ENCODE measurements at places on chromosomes 2 and 18. TPM values are rescaled to one million over a fixed set of nuclear protein-coding genes. Genes with fewer than 3 reads are reported as not detected.

The SERPINB11 gene
- 3.5 TPM for total RNA-seq

- DNase-seq: no peak
Measured at GRCh38 chr18:79871026-79871390, 73.3 kb downstream of the KCNG2 start.

GRCh38 chr2:188272121-188272520 is 19.6 kb upstream of the GULP1 start:
- DNase-seq: no peak

DNA sequence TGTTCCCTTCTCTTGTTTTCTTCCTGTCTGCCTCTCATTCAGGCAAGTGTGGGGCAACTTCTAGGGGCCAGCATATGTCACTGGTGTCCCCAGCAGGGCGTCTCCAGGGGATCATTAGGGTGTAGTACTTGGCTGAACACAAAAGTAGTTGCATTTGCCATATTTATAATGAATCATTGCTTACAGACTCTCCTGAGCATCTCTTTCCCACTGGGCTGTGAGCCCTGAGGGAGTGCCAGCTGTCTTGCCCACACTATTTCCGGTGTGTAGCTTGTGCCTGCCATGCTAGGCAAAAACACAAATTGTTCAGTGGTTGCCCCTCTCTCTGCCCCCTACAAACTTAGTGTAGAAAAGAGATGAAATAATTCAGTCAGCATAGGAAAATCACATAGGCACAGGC is 40.8 kb upstream of the SCLY start:
- no peak for DNase-seq

DNA sequence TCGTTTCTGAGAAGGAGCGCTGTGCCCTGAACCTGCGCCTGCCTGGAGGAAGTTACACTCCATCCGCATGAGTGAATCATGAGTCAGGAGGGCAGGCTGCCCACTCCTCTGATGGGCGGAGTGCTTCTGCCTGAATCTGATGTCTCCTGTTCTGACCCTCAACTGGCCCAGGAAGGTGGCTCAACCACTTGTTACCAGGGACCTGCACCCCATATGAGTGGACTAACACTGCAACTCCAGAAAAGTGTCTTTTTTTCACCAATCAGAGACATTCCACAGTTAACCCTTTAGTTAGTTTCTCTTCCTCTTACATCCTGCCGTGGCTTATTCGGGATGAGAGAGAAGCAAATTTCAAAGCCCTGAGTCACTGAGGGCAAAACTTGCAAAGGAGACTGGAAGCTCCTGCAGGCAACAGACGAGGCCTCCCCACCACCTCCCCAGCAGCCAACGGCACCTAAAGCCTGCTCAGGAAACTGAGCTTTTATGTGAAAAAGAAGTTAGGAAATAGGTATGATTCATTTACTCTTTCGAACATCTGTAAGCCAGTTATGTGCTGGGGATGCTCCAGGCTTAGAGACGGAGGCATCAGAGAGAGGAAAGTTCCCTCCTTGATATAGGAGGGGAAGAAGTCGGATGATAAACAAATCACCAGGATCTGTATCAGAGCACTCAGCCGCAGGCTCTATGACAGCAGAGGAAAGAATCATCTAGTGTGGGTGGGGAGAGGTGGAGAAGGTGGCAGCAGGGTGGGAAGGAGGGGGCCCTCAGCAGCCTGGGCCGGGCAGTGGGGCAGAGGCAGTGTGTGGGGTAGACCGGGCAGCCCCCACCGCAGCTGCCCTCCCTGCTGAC is 30.9 kb downstream of the MBP start:
- DNase-seq: no peak
